ENCODE measurements at places on chromosomes 2 and 18. TPM values are rescaled to one million over a fixed set of nuclear protein-coding genes. Genes with fewer than 3 reads are reported as not detected.

Gene LCT
- not detected for total RNA-seq

- peak; percentile 37 for DNase-seq
Measured at GRCh38 chr2:230439590-230439989, 23.6 kb downstream of the SP100 start.

Gene KCNG2
- not detected for total RNA-seq

GRCh38 chr2:238816291-238816690, 31.6 kb upstream of the TWIST2 start:
- DNase-seq: no peak

GRCh38 chr2:116804901-116805300, 1009.6 kb upstream of the DDX18 start:
- DNase-seq: no peak

GRCh38 chr2:241848761-241849615, 9.7 kb downstream of the PDCD1 start:
- DNase-seq: no peak

DNA sequence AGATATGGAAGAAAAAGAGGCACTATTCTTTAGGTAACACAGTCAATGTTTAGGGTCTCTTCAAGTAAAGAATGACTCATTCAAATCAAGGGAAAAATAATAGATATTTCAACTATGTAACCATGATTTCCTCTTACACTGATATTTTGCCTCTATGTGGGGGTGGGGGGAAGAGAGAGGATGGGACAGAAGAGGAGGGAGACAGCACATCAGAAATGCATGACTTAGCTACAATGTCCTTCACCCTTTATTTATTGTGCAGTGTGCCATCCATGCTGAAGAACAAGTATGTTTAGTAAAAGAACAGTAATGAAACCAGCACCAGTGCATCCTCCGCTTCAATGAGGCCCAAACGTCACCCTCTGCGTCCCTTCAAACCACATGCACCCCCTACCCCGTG, 204.8 kb downstream of the HDAC4 start:
- DNase-seq: no peak

Gene SP140
- 0.65 TPM for total RNA-seq

DNA sequence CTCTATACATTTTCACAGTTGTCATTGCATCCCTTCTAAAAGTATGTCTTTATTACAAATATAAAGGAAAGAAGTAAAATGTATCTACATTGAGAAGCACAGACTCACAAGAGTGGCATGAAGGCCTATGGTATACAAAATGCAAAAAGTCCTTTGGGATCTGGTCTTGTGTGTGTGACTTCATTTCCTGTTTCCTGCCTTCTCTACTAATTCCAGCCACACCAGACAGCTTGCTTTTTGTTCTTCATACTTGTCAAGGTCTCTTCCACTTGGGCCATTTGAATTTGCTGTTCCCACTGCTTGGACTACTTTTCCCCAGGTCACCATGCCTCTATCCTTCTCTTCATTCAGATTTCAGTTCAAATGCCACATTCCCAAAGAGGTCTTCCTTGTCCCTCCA, 6.7 kb upstream of the PNO1 start:
- peak; percentile 18 for DNase-seq

GRCh38 chr2:30655211-30655610, 152.0 kb downstream of the CAPN13 start:
- peak; percentile 51 for DNase-seq

DNA sequence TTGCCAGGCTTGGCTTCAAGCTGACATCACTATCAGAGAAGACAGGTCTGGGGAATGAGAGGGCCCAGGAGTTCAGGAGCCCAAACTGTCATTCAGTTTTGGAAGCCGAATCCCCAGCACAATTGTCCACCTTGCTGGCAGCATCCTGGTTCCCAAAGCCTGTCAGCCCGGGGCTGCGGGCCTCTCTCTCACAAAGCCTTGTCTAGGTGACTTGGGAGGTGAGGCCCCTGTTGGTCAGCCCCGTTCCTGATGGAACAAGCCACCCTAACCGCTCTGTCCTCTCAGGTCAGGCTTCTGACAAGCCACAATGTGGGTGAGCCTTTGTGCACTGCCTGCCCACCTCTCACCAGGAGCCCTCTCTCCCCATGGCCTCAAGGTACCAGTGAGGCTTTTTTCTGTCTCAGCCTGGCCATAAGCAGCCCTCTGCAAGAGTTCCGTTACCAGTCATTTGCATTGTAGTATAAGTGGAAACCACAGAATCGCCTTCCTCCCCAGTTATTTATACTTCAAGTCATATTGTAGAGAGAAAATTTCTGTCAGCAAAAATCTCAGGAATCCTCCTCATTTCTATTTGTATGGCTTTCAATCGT, 100.6 kb downstream of the MSH2 start:
- DNase-seq: no peak

DNA sequence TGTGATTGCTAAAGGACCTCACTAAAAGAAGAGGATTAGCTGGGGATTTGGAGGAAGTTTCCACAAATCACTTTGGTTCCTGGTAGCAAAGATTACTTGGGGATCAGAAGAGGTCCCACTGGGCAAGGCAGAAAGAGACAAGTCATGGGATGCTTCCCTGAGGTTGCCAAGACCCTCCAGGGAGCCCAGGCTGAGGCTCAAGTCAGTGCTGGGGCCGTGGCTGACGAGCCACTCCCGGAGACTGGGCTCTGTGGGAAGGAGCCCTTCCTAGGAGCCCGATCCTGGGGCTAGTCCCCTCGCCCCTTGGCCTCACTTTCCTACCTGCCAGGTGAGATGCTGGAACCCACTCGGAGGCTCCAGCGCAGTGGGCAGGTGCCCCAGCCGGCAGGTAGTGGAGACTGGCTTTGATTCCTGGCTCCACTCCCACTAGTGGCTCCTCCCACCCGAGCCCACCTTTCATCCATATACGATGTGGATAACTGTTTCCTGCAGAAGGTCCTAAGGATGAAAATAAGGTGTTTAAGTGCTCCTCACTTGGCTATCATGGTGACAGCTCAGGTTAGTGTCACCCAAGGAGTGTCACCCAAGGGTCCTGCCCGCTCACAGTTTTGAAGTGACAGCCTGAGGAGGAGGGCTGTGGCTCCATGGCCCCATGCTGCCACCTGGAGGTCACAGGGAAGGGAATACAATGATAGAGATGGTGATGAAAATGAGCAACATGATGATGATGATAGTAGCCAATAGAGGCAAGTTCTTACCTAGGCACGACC, 100.5 kb downstream of the CAPN13 start:
- peak; percentile 65 for DNase-seq

Gene CD207
- 0.14 TPM for total RNA-seq

- DNase-seq: peak; percentile 56
Measured at GRCh38 chr18:59249199-59249774, 24.0 kb downstream of the RAX start.

Gene HJURP
- total RNA-seq: 83.2 TPM

DNA sequence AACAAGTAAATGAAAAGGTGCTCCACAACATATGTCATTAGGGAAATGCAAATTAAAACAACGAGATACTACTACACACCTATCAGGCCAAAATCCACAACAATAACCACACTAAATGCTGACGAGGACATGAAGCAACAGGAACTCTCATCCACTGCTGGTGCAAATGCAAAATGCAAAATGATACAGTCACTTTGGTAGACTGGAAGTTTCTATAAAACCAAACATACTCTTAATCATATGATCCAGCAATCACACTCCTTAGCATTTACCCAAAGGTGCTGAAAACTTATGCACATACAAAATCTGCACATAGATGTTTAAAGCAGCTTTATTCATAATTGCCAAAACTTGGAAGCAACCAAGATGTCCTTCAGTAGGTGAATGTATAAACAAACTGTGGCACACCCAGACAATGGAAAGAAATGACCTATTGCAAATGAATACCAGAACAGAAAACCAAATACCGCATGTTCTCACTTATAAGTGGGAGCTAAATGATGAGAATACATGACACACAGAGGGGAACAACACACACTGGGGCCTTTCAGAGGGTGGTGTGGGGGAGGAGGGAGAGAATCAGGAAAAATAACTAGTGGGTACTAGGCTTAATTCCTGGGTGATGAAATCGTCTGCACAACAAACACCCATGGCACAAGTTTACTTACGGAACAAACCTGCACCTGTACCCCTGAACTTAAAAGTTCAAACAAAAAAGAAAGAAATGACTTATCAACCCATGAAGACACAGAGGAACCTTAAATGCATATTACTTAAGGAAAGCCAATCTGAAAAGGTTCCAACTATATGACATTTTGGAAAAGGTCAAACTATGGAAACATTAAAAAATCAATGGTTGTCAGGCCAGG, 80.4 kb downstream of the ASXL2 start:
- DNase-seq: no peak

GRCh38 chr18:62857263-62857976, 142.1 kb downstream of the PHLPP1 start:
- no peak for DNase-seq

Gene CPO
- total RNA-seq: not detected

GRCh38 chr2:165248238-165248637, 9.0 kb downstream of the SCN2A start:
- DNase-seq: no peak

Gene UPP2
- total RNA-seq: not detected

DNA sequence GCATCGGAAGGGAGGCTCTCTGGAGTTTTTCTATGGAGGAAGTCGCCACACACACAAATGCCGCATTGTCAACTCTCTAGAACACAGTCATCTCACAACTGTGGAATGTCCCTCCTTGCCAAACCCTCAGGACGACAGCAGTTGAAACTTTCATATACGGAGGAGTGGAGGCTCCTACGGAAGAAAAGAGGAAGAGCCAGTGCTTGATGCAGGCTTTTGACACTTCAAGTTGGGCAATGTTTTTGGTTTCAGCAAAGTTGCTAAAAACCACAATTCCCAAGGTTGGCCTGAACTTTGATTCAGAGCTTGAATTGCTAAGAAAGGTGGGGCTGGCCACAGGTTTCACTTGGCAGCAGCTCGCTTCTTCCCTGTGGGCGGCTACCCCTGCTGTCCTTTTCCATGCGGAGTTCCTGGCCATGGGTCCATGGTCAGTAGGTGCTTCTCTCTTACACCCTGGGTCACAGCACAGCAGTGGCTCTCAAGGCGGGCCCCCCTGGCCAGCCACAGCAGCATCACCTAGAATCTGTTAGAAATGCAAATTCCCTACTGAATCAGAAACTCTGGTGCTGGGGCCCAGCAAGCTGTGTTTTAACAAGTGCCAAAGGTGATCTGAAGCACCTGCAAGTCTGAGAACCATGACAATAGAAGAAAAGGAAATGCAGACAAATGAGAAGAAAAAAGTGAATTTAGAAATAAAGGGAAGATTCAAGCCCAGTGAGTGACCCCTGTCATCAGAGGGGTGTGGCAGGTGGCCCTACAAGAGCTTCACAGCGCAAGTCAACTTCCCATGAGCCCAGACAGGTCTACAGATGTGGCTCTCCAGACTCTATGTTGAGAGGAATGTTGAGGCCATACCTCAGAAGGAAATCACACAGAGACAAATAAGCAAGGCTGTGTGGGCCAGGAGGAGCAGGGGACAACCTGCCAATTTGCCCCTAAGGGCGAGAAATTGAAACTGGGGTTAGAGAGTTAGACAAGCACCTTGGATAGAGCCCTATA, 856.4 kb downstream of the RNF144A start:
- no peak for DNase-seq

DNA sequence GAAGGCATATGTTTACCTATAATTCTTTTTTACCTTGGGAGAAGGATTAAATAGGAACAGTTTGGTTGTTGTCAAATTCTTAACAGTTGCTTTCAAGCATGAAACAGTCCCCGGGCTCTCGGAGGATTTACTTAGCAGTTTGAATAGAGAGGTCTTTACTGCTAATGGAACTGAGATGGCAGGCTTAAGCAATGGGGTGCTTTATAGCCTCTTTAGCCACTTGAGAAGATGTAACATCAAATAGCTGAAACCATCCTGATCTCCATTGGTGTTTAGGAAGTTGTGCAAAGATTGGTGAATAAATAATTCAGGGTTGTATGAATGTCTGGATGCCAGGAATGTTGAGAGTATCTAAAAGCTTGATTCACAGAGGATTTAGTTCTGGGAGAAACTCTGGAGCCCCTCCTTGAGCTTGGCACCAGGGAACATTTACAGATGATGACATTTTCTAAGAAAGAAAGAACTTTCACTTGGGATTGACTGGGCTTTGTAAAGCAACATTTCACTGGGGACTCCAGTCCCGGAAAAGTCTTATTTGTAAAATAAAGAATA, 51.9 kb downstream of the PTPRM start:
- DNase-seq: no peak

DNA sequence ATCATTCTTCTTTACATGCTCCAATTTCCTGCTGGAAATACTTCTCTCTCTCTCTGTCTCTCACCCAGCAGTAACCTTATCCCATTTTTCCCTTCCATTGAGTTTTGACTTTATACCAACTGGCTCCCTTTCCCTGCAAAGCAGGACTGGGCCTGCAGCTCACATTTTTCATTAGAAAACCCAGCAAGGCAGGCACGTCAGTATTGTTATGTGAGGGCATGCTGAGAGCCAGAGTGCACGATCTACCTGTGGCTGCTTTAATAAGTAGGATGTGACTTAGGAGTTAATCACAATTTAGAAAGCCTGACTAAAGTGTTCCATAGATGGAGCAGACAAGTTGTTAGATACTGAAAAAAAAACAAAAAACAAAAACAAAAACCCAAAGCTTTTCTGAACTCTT, 5.2 kb upstream of the NDUFV2 start:
- DNase-seq: no peak

- DNase-seq: peak; percentile 47
Measured at GRCh38 chr2:178882666-178883440, 75.6 kb upstream of the TTN start.

GRCh38 chr2:231606941-231607340, 14.3 kb downstream of the TEX44 start:
- no peak for DNase-seq

DNA sequence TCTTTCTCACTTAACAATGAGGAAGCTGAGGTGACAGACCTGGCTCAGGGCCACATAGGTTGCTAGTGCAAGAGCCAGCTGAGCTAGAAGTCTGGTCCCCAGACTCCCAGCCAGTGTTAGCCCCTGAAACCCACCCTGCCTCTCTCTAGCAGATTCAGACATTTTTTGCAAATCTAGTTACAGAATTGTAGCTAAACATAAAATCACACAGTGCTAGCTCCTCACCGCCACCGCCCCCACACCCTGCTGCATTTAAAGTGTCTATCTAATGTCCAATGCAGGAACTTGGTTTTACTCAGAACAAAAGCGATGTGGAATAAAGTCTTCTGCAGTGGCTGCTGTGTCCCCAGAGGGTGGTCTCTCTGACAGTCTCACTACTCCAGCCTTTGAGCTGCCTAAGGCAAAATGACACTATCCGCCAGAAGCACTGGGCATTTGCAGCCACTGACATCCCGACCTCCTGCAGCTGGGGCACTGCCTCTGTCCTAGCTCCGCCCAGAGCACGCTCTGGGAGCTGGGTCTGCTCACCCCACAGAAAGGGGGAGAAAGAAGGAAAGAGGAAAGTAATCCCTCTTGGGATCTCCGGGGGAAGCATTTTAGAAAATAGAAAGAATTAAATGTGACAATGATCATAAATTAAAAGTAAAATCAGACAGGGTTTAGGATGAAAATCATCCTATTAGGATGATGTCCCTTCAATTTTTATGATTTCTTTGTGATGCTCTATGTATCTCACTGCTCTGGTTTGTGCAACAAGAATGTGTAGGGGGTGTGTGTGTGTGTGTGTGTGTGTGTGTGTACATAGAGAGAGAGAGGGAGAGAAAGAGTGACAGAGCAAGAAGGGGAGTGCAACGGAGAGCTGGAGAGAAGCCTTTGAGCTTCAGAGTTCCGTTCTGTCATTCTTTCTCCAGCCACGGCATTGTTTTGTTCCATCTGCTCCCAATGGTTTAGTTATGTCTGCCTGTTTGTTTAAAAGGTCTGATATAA, 50.5 kb upstream of the ST8SIA3 start:
- no peak for DNase-seq

Gene SLC25A52
- total RNA-seq: not detected

Gene ERICH2
- 0.53 TPM for total RNA-seq
